ENCODE measurements at places on chromosomes 3 and 15.

- no peak for DNase-seq
These were observed 744.7 kb downstream of the EPHA3 start for GRCh38 chr3:89851974-89852621.

GRCh38 chr3:119676020-119676419, 1.2 kb downstream of the COX17 start:
- DNase-seq, result no peak

GRCh38 chr15:65949011-65949410, 79.7 kb downstream of the RAB11A start:
- no peak for DNase-seq

DNA sequence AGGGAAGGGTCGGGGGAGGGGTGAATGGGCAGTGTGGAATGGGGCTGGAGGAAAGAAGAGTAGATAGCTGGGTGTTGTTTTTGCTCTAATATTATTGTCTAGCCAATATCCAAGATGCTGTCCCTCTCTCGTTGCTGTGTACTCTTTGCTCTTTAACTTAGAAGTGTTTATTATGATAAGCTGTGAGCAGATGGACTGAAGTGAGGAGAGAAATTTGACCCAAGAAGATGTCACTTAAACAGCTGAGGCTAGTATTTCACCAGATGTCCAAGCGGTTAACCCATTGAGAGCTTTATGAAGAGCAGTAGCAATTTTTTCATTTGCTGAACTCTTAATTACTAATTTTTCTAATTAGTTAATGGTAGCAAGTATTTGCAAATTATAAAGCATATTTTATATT, 212.2 kb upstream of the TP63 start:
- DNase-seq, result no peak

DNA sequence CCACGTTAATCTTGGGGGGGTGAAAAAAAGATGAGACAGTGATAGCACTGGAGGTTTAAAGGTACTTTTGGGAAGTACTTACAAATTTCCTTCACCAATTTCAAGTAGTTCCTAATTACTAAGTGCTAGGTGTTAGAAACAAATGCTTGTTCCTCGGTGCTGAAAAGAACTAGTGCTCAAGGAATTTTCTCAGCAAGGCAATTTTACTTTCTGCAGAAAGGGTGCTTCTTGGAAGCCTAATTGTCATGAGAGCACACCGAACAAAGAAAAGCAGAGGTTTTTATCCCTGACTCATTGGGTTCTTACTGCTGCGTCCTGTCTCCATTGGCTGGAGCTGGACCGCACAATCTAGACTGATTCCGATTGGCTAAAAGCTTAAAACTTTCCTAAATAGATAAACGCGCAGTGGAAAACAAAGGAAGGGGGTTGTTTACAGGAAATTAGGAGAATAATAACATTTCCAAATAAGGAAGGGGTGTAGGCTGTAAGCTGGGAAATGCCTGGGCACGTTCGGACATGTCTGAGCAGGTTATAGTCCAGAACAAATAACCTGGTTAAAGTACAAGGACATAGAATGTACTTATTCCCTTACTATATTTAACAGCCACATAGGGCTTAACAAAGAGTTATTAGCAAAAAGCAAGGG, 49.6 kb downstream of the CHD2 start:
- no peak for DNase-seq

- no peak for DNase-seq
These were observed 16.8 kb upstream of the FBLN2 start for GRCh38 chr3:13532085-13532484.

DNA sequence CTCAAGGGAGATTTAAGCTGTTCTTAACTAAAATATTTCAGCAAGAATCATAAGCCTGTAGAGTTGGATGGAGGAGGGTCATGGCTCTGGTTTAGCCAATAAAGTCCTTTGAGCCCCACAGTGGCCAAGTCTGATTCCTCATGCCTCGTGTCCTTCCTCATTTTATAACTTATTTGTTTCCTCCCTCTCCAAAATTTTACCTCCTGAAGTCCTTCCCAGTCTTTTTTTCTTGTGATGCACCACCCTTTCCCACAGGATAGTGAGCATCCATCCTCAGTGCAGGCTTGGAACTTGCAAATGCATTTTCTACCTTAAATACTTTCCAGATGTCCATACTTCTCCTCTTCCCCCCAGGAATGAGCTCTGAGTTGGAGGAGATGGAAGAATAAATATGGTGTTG, 162.7 kb upstream of the AGTR1 start:
- DNase-seq, result no peak

- no peak for DNase-seq
These were observed 9.6 kb downstream of the IVD start for GRCh38 chr15:40415226-40415625.

DNA sequence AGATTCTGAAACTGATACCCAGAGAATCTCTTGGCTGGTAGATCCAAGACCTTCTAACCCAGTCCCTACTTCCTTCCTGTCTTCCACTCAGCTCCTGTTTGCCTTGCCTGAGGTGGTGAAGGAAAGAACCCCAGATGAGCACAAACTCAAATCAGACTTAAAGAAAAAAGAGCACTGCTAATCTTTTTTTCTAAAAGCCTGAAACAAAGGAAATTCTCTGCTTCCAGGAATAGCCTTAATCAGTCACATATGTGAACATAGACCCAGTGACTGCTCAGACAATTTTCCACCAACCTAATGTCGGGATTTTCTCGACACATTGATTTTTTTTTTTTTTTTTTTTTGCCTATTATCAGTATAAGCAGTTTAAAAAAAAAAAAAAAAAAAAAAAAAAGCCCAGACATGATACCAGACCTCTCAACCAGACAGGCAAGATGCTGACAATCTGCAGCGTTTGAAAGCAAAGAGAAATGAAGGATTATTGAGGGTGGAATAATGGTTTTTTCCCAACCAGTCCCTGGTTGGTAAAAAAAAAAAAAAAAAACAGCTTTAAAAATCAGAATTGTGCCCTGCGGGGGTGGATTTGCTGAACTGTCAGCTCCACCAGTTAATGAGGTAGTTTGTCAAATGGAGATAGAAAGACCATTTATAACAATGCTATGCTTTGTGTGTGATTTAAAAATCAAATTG, 256.8 kb upstream of the RARB start:
- DNase-seq, result no peak

GRCh38 chr3:100252001-100252400, 8.8 kb upstream of the TBC1D23 start:
- no peak for DNase-seq

DNA sequence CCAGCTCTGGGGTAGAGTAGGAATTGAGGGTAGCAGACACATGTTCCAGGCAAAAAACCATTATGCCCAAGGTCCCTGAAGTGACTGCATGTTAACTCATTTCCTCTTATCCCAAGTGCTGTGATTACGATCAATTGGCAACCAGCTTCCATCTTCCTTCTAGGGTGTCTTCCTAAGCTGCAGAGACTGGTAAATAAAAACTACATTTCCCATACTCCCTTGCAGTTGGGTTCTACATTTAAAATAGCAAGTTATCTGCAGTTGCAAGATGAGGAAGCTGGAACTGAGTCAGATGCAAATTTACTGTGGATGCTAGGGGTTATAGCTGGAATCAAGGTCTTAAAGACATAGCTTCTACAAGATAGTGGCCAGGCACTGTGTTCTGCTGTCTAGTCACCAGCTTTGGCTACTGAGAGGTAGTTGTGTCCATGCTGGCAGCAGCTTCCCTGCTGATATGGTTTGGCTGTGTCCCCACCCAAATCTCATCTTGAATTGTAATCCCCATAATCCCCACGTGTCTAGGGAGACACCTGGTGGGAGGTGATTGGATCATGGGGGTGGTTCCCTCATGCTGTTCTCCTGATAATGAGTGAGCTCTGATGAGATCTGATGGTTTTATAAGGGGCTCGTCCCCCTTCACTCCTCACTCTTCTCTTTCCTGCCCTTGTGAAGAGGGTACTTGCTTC, 51.3 kb upstream of the FBN1 start:
- no peak for DNase-seq

GRCh38 chr3:138578961-138579574, 15.0 kb downstream of the CEP70 start:
- DNase-seq, result no peak

GRCh38 chr15:66404532-66404931, 17.8 kb downstream of the MAP2K1 start:
- DNase-seq, result no peak

- DNase-seq, result no peak
These were observed 252.6 kb downstream of the UBE2E2 start for GRCh38 chr3:23455775-23456174.

DNA sequence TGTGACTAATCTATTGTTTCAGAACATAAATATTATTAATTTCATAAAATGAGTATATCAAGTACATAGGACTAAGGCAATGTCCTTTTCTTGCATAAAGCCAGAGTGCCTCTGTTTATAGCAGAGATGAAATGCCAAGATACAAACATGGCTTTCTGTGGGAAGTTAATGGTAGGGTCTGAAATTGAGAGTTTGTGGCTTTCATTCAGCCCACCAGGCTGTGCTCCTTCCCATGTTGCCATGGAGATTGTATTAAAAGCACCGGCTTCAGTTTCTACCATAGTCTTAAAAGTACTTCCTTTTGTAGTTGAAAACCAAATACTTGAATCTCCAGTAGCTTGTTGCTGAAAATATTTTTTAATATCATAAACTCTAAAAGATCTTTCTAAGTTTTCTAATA, 114.0 kb downstream of the LRRC28 start:
- DNase-seq, result no peak

DNA sequence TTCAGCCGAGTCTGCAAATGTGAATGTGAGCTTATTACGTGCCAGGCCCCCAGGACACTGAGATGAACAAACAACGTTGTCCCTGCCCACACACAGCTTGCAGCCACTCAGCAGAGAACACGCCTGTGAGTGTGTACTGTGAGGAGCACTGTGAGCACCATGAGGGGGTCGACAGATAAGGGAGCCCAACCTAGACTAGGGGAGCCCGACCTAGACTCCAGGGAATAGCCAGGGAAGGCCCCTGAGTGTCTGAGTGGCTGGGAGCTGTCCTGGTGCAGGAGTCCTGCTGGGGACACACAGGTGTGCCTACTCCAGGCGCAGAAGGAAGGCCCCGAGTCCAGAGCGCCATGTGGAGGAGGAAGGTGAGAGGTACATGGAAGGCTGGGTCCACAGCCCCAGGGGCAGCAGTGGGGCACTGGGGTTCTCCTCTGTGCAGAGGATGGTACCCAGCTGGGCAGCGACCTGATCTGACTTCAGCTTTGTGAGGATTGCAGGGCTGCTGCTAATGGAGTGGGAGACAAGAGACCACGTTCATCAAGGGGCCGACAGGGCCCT, 36.5 kb downstream of the MGLL start:
- DNase-seq, result no peak

GRCh38 chr3:184332370-184333090, 4.9 kb upstream of the FAM131A start:
- DNase-seq, result no peak

GRCh38 chr3:152030320-152030719, 156.9 kb downstream of the SUCNR1 start:
- DNase-seq, result no peak

GRCh38 chr3:178056868-178057267, 479.4 kb upstream of the KCNMB2 start:
- no peak for DNase-seq

DNA sequence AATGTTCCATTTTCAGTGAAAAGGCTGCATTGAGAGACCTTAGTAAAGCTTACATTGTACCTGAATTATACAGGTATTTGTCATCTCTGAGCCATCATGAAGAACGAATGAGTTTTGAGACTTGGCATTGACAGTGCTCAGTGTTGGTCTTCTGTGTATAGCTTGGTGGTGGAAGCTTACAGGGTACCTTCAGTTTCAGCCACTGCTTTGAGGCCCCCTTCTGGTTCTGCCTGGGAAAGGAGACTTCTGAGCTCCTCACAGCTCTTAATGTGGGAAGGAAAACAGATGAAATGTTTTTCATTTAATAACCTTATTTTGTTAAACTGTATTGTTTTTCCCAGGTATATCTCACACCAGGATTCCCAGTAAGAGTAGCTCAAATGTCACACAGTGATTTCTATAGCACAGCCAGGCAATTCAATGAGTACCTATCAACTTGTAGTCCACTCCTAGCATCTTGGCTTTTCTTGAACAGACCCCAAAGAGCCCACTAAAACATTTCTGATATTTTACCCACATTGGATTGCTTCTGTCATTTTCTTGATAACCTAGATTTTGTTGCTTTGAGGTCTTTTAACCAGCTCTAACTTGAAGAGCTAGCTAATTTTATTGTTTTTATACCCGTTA, 5.6 kb downstream of the SERPINI1 start:
- no peak for DNase-seq

- no peak for DNase-seq
These were observed 355.3 kb upstream of the RORA start for GRCh38 chr15:61584410-61584809.

GRCh38 chr3:182450942-182451787, 342.1 kb upstream of the ATP11B start:
- no peak for DNase-seq

DNA sequence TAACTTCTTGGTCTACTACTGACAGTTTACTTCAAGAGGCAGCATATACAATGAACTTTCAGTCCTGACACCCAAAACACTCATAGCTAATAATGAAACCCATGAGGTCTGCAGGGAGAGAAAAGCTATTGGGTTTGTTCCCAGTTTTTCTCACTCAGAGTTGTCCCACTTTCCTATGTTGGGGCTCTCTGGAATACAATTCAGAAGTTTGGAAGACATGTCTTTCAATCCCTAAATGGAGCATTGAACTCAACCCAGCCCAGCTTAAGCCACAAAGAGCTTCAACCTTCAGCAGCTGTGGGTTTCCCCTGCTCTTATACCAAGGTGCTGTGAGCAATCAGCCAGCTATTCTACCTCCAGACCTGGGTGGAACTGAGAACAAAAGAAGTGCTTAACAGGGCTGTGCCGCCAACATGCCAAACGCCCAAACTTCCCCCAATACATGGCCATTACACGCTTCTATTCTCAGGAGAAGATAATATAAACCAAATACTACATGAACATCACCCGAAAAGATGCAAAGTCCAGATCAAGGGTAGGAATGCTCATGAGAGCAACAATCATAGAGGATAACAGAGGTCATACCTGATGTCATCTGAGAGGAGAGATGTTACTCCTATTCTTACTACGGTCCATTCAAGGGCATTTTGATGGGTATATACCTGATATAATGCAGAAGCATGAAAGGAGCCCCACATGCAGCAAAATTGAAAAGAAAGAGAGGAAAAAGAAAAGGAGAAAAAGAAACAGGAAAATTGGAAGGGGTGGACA, 131.2 kb upstream of the TGFBR2 start:
- no peak for DNase-seq

- no peak for DNase-seq
These were observed 267.0 kb upstream of the UMPS start for GRCh38 chr3:124463234-124463633.

- DNase-seq, result no peak
These were observed 281.8 kb upstream of the TGFBR2 start for GRCh38 chr3:30324587-30324986.

- no peak for DNase-seq
These were observed 82.3 kb upstream of the AGTR1 start for GRCh38 chr3:148615382-148615781.

DNA sequence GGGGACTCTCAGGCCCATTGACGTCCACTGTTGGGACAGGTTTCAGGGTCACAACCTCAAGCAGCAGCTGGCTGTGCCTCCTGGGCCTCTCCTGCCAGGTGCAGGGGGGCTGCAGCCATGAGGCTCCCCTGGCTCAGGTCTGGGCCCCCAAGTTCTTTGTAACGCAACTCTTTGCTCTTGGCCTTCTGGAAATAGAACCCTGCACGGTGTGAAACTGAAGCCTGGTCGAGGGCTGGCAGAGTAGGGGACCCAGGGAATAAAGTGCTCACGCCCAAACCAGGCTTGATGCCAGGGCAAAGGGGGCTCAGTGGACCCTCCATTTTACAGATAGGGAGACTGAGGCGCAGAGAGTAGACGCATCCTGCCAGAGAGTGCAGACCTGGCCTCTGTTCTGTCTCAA, 771 bp downstream of the CALML4 start:
- DNase-seq, result no peak

Measured in cortex of kidney (tissue), 1 donor.